ENCODE measurements at places on chromosomes 3 and 15. TPM values are rescaled to one million over a fixed set of nuclear protein-coding genes. Genes with fewer than 3 reads are reported as not detected.

Gene CCR8
- not detected for total RNA-seq

Gene RTP1
- not detected for total RNA-seq

Gene GOLGA8G
- not detected for total RNA-seq

Gene GOLGA6L24
- total RNA-seq, result not detected

Gene SENP8
- total RNA-seq, result 2.6 TPM

Gene PLA2G4D
- total RNA-seq, result not detected

Gene ROBO1
- 104 TPM for total RNA-seq

Gene ACKR4
- total RNA-seq, result 1.8 TPM

Gene GOLGA6L4
- 1.5 TPM for total RNA-seq

Gene ACSBG1
- total RNA-seq, result not detected

Gene LINGO1
- not detected for total RNA-seq

Gene ST8SIA2
- total RNA-seq, result not detected

Gene FGD5
- total RNA-seq, result 1.0 TPM

Gene LCTL
- total RNA-seq, result 0.26 TPM

Gene DOCK3
- total RNA-seq, result 0.17 TPM

Gene STRIT1
- not detected for total RNA-seq

Gene PLSCR4
- total RNA-seq, result 36.7 TPM

Gene MUC20
- under 0.01 TPM for total RNA-seq

Gene TIMP4
- total RNA-seq, result 9.8 TPM

Gene THRB
- total RNA-seq, result 7.4 TPM

Gene ROPN1
- total RNA-seq, result not detected

Gene MITF
- total RNA-seq, result 34.3 TPM

Gene EAF1
- 22.6 TPM for total RNA-seq

Gene LRRC34
- 1.8 TPM for total RNA-seq

Gene CDV3
- 221 TPM for total RNA-seq

Gene CCR3
- total RNA-seq, result 0.26 TPM

Gene SLC12A1
- not detected for total RNA-seq

Gene TMCO5A
- total RNA-seq, result not detected

Gene ABI3BP
- total RNA-seq, result 6.2 TPM

Gene PFKFB4
- total RNA-seq, result 6.7 TPM

Gene EIF4E3
- 1.8 TPM for total RNA-seq

Gene IL1RAP
- 10.8 TPM for total RNA-seq

Gene GXYLT2
- 14.1 TPM for total RNA-seq

Gene GABRG3
- not detected for total RNA-seq

Gene CCDC39
- total RNA-seq, result under 0.01 TPM

Gene CTXN2
- not detected for total RNA-seq

Gene TAGLN3
- 0.51 TPM for total RNA-seq

Gene SAMMSON
- under 0.01 TPM for total RNA-seq

Gene CD86
- not detected for total RNA-seq

Gene RAB8B
- total RNA-seq, result 111 TPM

Gene TMC3
- not detected for total RNA-seq

Gene POLQ
- 4.1 TPM for total RNA-seq

Gene CFAP91
- total RNA-seq, result 0.77 TPM

All from fibroblast of lung (primary cell).